M059J (cell line): ENCODE measurements at places on chromosomes 13 and 19.

- peak; percentile 64 for DNase-seq
These were observed 198.7 kb upstream of the SERP2 start for GRCh38 chr13:44174769-44175425.

- peak; percentile 75 for DNase-seq
These were observed 22.7 kb downstream of the HPN start for GRCh38 chr19:35063940-35064818.

DNA sequence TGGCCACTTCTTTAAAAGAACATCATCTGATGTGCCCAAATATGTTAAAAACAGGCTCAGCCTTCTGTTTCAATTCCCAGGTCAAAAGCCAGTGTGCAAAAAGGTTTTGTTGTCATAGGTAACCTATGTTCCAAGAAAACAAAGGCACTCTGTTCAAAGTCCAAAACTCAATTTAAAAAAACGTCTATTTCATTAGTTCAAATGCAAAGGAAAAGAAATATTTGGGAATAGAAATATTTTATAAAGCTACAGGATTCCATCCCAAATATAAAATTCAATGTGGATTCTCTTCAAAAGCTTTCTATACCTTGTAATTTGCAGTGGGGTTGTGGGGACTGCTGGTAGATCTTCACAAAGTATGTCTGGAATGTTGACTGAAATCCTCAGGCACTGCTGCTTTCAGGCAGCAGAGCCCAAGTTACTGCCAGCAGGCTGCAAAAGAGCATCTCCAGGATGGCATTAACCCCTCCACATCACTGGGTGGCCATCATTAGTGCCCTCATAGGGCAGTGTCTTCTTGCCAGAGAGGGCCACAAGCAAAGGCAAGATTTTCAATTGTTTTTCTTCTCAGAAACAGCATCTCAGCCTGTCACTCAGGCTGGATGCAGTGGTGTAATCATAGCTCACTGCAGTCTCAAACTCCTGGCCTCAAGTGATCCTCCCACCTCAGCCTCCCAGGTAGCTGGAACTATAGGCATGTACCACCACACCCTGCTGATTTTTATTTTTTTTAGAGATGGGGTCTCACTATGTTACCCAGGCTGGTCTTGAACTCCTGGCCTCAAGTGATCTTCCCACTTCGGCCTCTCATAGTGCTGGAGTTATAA, 22.8 kb upstream of the STK24 start:
- DNase-seq, result no peak

DNA sequence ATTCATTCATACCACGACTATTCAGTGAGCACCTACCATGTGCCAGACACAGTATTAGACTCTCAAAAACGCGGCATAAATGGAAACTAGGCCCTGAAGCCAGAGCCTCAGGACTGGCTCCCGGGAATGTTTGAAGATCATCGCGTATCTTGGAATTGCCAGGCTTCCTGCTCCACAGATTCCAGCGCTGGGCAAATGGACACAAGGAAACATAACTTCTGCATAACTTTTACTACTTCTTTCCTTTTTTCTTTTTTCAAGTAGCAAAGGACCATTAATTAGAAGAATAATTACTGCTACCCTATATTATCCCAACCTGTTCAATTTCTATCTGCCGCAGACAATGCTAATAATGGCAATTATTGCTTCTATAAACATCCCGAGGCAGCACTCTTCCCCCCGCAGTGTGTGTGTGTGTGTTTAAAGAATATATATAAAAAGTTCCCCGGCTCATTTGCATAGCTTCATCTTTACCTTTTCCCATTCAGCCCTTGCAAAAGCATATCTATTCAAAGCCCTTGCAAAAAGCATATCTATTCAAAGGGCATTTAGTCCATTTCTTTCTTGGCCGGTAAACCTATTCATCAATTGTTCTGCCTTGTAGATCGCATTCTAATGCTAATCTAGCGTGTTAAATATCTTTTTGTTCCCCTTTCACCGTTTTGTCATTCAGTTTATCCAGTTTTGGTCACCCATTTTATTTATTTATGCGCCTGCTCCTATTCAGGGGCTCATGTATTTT, 6.1 kb downstream of the SOX21 start:
- no peak for DNase-seq

DNA sequence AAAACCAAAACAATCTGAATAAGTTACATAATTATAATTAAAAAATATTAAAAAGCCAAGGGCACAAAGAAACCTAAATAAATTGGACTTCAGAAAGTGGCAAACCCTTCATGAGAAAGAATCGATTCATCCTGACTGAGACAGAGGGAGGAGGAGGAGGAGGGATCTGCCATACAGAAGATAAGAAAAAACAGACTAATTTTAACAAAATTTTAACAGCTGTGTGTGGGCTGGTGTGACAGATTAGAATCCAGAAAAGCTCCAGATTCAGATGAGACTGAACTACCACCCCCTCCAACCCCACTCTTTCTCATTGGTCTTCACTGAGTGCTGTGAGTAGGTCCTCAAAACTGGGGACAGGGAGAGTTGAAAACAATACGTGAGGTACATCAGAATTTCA, 111.5 kb upstream of the HTR2A start:
- no peak for DNase-seq
